ENCODE measurements at places on chromosomes 11 and 22. TPM values are rescaled to one million over a fixed set of nuclear protein-coding genes. Genes with fewer than 3 reads are reported as not detected.

HBB gene
- total RNA-seq: not detected

GRCh38 chr11:68550485-68550817 is 89.9 kb downstream of the PPP6R3 start:
- DNase-seq: no peak

GUCY1A2 gene
- 0.24 TPM for total RNA-seq

GRCh38 chr22:32951076-32951806 is 106.9 kb downstream of the SYN3 start:
- no peak for DNase-seq

DNA sequence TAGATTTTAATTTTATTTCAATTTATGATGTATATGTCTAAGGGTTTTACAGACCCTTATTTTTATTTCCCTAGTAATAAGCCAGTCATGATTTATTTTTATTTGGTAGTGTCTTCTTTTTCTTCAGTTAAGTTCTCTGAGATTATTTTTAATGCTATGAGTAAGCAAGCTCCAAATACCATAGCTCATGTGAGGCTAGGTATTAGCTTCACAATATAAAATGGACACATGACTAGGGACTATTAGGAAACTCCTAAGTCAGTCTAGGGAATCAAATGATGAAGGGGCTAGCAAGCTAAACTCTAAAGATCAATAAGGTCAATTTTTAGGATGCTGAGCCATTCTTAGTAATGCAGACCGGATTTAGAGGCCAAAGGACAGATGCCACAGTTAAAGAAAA is 45.9 kb downstream of the CKAP5 start:
- no peak for DNase-seq

GRCh38 chr11:124762105-124762623 is at the start of gene ESAM:
Gene ESAM, minus strand, starts transcription at chr11:124762290. Its CDS starts 136 bp downstream, at chr11:124762154.
- no peak for DNase-seq

All from RPMI7951 (cell line).